ENCODE measurements at places on chromosomes 2 and 18. TPM values are rescaled to one million over a fixed set of nuclear protein-coding genes. Genes with fewer than 3 reads are reported as not detected.

- no peak for DNase-seq
These were observed 62.4 kb downstream of the CAPN13 start for GRCh38 chr2:30744823-30745222.

DNA sequence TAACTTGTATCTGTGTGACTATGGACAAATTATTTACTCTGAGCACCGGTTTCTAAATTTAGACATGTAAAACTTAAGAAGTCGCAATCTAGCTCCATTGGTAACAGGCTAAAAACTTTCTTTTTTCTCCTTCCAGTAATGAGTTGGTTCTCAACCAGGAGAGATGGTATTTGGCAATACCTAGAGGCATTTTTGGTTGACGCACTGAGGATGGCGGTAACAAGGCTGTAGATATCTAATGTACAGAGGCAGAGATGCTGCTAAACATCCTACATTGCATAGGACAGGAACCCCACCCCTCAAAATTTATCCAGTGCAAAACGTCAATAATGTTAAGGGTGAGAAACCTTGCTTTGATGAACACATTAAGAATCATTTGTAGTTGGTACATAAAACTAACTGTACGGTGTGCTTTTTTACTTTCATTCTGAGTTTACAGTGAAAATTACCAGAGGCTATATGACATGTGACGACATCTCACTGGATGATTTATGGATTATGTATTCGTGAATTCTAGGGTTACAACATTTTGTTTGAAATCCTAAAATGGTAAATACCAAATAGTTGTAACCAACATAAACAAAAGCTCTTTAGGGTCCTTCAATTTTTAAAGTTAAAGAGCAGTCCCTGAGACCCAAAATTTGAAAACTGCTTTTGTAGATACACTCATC, 91.3 kb downstream of the TLK1 start:
- DNase-seq: no peak

The RNF152 gene
- total RNA-seq: not detected

GRCh38 chr18:13574355-13574754, 152.0 kb downstream of the FAM210A start:
- no peak for DNase-seq

DNA sequence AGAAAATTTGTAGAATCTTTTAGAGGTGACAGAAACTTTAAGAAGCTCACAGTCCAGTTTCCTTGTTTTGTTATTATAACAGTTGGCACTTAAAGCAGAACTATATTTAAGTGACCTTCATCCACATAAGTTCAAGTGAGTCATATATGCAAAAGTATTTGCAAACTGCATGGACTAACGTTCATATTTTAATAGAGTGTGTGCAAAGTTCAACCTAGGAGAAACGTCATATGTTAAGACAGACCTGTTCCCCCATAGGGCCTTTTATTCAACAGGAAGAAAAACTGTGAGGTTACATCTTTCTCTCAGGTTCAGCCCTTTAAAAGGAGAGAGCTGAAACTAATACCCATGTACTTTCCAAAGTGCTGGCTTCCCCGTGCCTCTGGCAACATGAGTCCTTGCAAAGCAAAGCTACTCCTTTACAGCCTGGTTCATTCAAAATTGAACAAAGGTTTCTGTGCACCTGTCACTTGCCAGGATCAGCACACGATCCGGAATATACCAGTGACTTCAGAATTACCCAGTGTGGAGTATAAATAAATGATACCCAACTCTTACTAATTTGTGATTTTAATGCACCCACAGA, 280.0 kb upstream of the RAB12 start:
- DNase-seq: no peak

The MLPH gene
- not detected for total RNA-seq

GRCh38 chr2:86596118-86596517, 27.5 kb downstream of the RNF103 start:
- DNase-seq: no peak

The KLHL14 gene
- total RNA-seq: not detected

The TMEM178A gene
- 0.43 TPM for total RNA-seq

- no peak for DNase-seq
These were observed 137.3 kb downstream of the TWIST2 start for GRCh38 chr2:238985041-238985729.

DNA sequence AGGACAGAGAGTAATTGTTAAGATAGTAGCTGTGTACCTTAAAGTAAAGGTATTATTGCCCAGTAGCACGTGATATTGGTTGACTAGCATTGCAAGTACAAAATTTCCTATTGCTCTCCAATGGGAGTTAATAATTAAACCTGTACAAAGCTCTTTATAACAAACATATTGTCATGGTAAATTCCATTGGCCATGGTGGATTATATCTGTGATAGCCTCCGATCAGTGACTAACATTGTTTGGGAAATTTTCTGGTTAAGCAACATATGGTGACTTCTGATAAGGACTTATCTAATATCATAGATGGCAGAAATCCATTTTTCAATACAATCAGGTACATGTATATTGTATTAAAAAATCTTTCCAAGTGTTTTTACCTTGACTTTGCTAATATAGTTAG, 360.8 kb downstream of the DCC start:
- DNase-seq: no peak

- peak; percentile 88 for DNase-seq
These were observed 1.1 kb downstream of the PRKRA start for GRCh38 chr2:178449700-178450523.

- DNase-seq: no peak
These were observed 243.0 kb downstream of the CELF4 start for GRCh38 chr18:37322492-37323035.

The KCNE4 gene
- total RNA-seq: not detected

The SH3BP4 gene
- 0.46 TPM for total RNA-seq

The GCA gene
- 11.9 TPM for total RNA-seq

GRCh38 chr2:237967463-237967951, 693 bp downstream of the UBE2F start:
- DNase-seq: peak; percentile 19

DNA sequence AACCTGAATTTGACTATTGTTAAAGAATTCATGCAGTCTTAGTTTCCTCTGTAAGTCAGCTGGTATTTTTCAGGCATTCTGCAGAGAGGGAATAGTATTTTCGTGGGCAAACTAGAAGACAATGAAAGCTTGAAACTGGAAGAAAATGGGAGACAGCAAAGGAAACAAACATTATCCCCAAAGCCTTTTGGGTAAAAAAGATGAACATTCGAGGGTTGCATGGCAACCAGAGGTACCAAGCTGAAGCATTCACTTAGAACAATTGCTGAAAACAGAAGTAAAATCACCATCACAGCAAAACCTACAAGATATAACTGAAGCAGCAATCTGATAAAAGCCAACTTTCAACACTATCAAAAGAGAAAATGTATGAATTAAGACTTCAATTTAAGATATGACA, 233.7 kb downstream of the SCG2 start:
- no peak for DNase-seq

The MAP2 gene
- 0.89 TPM for total RNA-seq

The ST8SIA5 gene
- total RNA-seq: not detected

DNA sequence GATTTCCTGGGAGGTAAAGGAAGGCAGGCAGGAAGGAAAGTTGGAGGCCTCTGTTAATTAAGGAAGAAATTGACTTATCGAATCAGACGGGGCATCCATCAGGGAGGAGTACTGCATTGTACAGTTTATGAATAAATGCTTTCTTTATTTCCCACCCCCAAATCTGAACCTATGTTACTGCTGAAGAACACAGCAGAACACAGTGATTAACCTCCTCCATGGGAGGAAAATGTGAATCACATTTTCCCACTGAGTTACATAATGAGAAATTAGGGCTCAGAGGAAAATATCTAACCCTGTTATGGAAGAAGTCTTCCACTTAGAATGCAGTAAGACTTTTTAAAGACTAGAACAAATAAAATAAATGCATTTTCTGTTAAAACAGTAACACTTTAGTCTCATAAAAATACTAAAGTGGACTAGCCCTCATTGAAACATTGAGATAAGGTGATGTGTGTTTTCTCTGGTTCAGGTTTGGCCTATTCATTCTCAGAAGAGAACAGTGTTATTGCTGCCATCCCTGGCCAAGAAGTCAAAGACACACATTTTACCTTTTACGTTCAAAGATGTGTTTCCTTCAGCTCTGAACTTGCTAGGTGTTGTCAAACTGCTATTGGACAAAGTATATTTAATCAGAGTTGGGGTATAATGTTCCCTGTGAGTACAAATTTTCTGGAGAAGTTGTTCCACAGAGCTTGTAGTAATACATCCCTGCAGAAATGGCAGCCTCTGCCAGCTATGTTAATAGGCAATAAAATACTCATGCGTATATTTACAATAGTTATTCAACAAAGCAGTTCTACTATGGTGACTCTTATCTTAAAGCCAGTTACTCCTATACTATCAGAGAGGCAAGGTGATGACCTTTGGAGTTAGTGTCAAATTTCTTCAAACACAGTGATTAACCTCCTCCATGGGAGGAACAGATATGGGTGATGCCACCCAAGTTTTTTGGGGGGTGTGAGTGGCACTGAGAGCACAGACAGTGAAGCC, 11.1 kb downstream of the DNAH6 start:
- DNase-seq: no peak

DNA sequence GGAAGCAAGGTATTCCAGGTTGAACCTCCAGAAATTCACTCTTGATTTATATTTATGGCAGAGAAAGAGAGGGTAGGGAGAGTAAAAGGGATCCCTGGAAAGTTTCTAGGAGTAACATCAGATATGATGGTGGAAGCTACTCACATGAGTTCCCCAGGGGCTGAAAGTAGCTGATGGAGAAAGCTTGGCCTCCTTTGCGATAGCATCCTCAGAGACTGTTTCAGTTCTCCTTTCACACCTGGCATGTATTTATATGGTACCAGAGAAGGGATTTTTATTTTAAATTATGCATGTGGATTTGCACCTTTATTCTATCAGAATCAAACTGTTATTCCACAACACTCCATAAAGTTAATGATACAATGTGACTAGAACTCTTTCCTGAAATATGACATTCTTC, 126.3 kb upstream of the OSR1 start:
- DNase-seq: no peak

The ANKRD30B gene
- not detected for total RNA-seq

The REG3G gene
- total RNA-seq: not detected

The NAT8 gene
- not detected for total RNA-seq

- DNase-seq: no peak
These were observed 830.4 kb downstream of the DCDC2C start for GRCh38 chr2:4533806-4534205.

- DNase-seq: no peak
These were observed 599.1 kb downstream of the SLC4A3 start for GRCh38 chr2:220226546-220226945.

DNA sequence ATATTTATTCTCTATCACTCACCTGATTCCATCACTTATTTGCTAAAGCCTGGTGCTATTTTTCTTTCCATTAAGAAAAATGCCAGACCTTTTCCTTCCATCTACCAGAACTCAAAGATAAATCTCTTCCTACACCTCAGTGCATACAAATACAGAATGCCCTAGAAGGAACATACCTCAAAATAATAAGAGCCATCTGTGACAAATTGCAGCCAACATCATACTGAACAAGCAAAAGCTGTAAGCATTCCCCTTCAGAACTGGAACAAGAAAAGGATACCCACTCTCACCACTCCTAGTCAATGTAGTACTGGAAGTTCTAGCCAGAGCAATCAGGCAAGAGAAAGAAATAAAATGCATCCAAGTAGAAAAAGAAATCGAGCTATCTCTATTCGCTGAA, 315.9 kb upstream of the UBE2E3 start:
- no peak for DNase-seq

- no peak for DNase-seq
These were observed 27.2 kb upstream of the C1D start for GRCh38 chr2:68089961-68090360.

- DNase-seq: no peak
These were observed 9.0 kb downstream of the METTL21A start for GRCh38 chr2:207616185-207616584.

The NRP2 gene
- 2.2 TPM for total RNA-seq

The IL36A gene
- total RNA-seq: 1.8 TPM

DNA sequence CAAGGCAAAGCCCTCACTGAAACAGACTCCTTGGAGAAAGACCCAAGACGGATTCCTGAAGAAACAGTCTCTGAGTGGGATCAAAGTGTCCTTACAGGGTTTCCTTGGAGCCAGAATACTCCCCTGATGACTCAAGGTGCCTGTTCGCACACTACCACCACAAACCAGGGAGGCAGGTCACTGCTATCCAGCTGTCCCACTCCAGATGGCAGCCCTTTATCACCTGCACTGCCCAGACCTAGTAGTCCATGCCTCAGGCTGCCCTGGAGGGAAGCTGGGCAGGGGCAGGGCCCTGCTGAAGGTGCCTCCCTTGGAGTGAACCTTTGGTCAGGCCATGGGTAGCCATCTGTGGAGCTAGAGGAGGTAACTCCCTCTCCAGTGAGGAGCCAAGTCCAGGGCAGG, 34.1 kb downstream of the TRABD2A start:
- no peak for DNase-seq

DNA sequence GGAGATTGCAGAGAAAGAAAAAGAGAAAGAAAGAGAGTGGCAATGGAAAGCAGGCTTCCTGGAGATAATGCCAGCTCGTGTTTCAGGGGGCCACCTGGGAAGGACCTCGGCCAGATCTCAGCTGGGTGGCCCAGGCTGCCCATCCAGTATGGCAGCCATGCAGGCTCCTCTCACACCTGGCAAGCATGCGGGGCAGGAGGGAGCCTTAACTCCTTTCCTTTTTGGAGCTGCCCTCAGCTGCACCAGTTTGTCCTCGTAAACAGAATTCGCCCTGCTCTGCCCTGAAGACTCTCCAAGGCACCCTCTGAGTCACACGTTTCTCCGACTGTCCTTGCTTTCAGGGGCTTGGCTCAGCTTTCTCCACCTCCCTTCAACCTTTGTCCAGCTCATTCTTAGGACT, 59.5 kb upstream of the IGFBP5 start:
- no peak for DNase-seq

DNA sequence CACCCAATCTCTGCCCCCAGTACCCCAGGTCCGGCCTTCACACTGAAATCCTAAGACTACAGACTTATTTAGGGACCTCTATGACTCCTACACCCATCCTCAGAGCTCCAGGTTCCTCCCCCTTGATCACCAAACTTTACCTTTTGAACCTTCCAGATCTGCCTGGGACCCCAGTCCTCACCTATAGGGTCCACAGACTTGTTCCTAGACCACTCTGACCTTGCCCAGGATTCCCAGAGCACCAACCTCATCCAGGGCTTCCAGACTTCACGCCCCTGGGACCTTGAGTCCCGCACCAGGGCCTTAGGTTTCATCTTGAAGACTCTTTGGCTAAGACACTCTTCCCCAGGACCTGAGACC, 462 bp downstream of the CHCHD5 start:
- DNase-seq: no peak

GRCh38 chr2:201597397-201597796, 45.9 kb downstream of the TMEM237 start:
- DNase-seq: no peak

- DNase-seq: no peak
These were observed 330.2 kb downstream of the RBM43 start for GRCh38 chr2:150931451-150931850.

DNA sequence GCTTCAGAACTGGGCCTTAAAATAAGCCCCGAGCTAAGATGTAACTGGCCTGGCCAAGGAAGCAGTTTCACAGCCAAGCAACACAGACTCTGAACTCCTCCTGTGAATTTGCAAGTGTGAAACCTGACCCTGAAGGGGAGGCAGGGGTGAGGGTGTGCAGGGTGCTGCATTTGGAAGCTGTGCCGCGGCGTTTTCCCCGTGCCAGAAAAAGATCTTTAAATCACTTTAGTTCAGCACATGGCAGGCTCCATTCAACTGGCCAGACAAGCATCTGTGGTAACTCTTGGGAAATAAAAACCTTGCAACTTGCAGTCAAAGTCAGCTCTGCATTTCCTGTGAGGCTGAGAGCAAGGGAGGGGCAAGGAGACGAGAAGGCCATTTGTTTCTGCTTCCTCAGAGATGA, 209.3 kb upstream of the SOX11 start:
- DNase-seq: no peak

The AUP1 gene
- 144 TPM for total RNA-seq
